Bronchial epithelial cell (primary cell): ENCODE measurements at places on chromosomes 2 and 18. TPM values are rescaled to one million over a fixed set of nuclear protein-coding genes. Genes with fewer than 3 reads are reported as not detected.

The FZD7 gene
- 1.8 and 2.3 TPM in 2 replicates for total RNA-seq

The ZNF396 gene
- 0.79 and 2.6 TPM in 2 replicates for total RNA-seq

The NEB gene
- 0.26 and 0.90 TPM in 2 replicates for total RNA-seq

The CKAP2L gene
- 0.13 and 0.26 TPM in 2 replicates for total RNA-seq

The RUFY4 gene
- not detected in 2 replicates for total RNA-seq

The BOLL gene
- total RNA-seq = not detected in 2 replicates

The DCC gene
- total RNA-seq = not detected in 2 replicates

The NEURL3 gene
- total RNA-seq = not detected in 2 replicates

The TSHZ1 gene
- total RNA-seq = 1.3 and 1.5 TPM in 2 replicates

The C1GALT1C1L gene
- not detected in 2 replicates for total RNA-seq

The LCT gene
- total RNA-seq = under 0.01 TPM in 1 of 2 replicates, not detected in the other

The KCNG2 gene
- not detected in 2 replicates for total RNA-seq

The MATN3 gene
- 0.26 and 1.0 TPM in 2 replicates for total RNA-seq

The NETO1 gene
- total RNA-seq = not detected in 2 replicates

The ANKRD62 gene
- under 0.01 and 0.13 TPM in 2 replicates for total RNA-seq
